ENCODE measurements at places on chromosomes 16 and 17.
A peak's percentile ranks its signal among the peaks of the same experiment; 100 is the strongest.

GRCh38 chr16:28089992-28090365, 26.5 kb upstream of the GSG1L start:
- no peak for DNase-seq

- DNase-seq, result no peak
Observed at GRCh38 chr16:85323230-85323960, 211.1 kb upstream of the CIBAR2 start.

DNA sequence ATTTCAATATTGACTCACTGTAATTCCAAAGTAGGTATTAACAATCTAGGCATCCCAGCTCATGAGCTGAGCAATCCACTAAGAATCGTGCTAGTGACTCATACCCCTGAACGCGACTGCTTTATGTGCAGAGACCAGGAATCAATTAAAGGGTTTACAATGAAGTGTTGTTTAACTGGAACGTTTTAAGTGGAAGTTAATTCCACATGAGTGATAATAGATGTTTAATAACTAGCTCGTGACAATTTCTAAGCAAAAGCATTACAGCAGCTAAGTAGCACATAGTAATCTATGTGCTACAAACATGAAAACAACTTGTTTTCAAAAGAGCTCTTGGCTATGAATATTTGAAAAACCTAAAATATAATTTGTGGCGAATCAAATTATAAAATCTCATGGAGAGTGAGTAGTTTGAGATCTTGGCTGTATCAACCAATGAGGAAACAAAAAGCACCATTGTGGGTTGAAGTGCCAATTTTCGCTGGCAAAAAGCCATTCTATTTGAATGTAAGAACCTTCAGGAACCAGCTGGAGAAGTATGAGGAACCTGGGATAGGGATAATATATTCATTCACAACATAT, 9.4 kb downstream of the GJC1 start:
- DNase-seq, result no peak

DNA sequence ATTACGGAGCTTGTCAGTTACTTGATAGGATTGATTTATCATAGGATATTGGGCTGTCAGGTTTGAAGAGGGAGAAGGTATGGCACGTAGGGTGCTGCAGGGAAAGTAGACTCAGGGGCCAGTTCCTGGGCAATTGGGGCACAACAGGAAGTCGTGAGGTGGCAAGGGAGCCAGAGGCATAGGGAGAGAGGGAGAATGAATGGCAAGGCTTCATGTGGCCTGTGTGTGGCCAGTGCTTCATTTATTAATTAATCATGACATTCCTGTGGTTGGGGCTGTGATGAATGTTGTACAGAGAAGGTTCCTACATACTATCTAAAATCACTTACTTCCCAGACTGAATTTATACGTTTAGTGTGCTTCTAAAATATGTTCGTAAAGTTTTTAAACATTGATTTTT, 19.3 kb downstream of the MFSD11 start:
- no peak for DNase-seq

DNA sequence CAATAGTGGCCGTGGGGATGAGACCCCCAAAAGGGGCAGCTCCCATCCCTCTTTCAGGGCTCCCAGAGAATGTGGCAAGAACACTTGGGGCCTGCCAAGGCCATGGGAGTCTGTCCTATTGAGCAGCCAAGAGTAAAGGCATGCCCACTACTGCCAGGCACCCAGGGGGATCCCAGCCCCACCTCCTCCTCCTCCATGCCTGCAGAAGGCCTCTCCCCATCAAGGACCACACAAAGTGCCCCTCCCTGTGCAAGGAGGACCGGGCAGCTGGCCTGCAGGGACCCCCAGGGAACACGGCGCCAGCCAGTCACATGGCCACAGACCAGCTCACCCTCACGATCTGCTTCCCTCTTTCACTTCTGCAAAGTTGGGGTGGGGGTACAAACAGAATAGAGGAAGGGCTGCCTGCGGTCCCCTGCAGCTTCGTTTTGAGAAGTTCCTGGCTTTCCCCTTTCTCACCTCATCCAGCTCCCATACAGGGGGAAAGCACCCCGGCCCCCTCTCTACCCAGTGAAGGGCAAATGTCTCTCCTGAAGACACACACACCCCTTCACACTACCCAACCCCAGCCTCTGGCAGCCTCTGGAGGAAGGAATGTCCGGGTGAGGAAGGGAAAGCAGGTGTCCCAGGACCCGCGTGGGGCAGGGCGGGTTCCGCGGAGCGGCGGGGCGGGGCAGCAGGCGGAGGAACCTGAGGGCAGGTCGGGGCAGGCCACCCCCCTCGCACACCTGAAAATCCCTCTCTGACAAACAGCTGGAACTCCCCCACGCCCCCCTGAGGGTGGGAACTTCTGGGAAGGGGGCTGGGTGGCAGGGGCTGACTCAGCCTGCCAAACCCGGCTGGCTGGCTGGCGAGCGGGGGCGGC, 2.0 kb downstream of the PPP1R9B start:
- peak; percentile 93 for DNase-seq

Measured in activated effector memory CD4-positive, alpha-beta T cell treated with anti-CD3 and anti-CD28 coated beads, Interleukin-2, amount 50 U/mL, for 16 hours (primary cell).